ENCODE measurements at places on chromosomes 12 and 14.

- DNase-seq = no peak
These were observed 29.2 kb downstream of the ZC3H14 start for GRCh38 chr14:88592031-88592430.

DNA sequence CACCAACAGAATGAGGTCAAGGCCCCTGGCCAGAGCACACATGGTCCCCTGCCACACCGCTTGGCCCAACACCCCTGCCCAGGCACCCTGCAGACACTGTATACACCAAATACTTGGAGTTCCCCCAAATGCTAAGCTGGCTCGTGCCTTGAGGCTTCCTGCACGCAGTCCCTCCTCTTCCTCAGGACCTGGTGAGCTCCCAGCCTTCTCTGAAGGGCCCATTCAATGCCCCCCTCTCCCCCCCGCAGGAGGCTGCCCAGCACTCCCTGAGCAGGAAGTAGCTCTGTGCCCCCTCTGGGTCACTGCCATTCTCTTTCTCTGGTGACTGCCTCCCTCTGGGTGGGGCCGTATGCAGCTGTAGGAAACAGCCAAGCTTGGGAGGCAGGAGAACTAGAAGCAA lies 75.3 kb downstream of the ITPK1 start:
- peak; percentile 63 for DNase-seq

DNA sequence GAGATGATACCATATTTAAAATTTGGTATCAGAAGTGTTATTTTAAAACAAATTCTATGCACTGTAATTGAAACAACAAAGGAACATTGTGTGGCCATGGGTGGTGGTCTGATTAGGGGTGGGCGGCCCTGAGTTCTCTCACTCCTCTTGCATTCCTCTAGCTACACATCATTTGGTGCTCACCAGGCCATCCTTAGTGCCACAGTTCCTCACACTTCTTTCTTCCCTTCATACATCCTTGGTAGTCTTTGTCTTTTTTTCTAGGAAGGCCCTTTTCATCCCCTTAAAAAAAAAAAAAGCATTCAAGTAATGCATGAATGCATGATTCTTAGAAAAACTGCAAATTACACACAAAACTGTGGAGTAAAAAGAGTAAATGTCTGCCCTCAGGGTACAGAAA lies 2.4 kb upstream of the MANSC4 start:
- DNase-seq = no peak

GRCh38 chr12:53100466-53101151 lies 2.7 kb upstream of the SOAT2 start:
- DNase-seq = no peak

GRCh38 chr14:61678975-61679374 lies 16.3 kb upstream of the HIF1A start:
- no peak for DNase-seq

DNA sequence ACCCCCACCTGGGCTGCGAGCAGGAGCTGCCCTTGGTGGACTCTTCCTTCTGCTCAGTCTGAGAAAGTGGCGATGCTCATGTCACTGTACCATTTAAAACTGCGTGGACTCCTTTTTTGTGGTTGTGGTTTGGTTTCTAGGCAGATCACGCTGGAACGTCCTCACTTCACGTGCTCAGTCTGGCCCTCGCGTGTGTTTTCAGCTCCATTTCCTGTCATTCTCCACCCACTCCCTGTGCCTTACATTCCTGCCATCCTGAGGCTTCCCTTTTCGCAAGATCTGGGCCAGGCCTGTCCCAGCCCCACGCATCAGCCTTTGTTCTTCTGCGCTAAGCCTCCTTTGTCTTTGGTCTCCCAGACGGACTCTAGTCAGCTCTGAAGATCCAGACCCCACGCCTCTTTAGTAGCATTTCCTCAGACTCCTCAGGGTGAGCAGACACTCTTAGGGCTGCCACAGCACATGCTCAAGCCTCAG lies 105.4 kb downstream of the FBXL14 start:
- no peak for DNase-seq

GRCh38 chr12:82504409-82504808 lies 146.1 kb downstream of the METTL25 start:
- no peak for DNase-seq
